T-cell (primary cell): ENCODE measurements at places on chromosomes 5 and 9.

GRCh38 chr9:86764671-86765343 is 182.5 kb downstream of the GAS1 start:
- DNase-seq: no peak

- no peak for DNase-seq
These were observed 594 bp downstream of the ANKRD18A start for GRCh38 chr9:38619556-38620447.

DNA sequence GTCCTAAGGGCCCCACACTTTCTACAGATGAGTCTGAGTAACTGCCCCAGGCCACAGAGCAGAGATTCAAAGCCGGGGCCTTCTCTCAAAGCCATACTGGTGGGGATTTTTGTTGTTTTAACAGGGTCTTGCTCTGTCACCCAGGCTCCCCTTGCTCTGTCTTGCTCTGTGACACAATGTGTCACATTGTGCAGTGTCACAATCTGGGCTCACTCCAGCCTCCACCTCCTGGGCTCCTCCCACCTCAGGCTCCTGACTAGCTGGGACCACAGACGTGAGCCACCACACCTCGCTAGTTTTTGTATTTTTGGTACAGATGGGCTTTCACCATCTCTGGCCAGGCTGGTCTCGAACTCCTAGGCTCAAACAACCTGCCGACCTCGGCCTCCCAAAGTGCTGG is 8.6 kb downstream of the AGPAT2 start:
- no peak for DNase-seq

GRCh38 chr9:33304362-33304761 is 14.0 kb downstream of the NFX1 start:
- no peak for DNase-seq

- DNase-seq: no peak
These were observed 31.8 kb downstream of the DMRT3 start for GRCh38 chr9:1008216-1008615.

- DNase-seq: no peak
These were observed 47.7 kb downstream of the FNIP1 start for GRCh38 chr5:131749138-131749537.

DNA sequence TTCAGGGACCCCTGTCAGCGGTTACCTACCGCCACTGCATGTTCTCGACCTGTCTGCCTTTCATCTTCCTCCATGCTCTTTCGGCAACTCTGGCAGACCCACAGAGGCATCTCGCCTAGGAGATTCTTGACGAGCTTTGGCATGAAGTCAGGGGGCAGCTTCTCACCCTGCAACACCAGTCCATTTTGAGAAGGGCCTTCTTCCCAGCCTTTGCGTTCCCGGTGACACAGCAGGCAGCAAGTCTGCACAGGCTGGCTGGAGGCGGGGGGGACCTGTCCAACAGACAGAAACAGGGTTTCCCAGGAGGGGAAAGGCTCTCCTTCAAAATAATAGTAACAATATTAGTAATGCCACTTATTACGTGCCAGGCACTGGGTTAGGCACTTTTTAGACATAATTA is 15.5 kb downstream of the FAM193B start:
- no peak for DNase-seq

GRCh38 chr5:4022056-4022670 is 426.5 kb downstream of the IRX1 start:
- no peak for DNase-seq

DNA sequence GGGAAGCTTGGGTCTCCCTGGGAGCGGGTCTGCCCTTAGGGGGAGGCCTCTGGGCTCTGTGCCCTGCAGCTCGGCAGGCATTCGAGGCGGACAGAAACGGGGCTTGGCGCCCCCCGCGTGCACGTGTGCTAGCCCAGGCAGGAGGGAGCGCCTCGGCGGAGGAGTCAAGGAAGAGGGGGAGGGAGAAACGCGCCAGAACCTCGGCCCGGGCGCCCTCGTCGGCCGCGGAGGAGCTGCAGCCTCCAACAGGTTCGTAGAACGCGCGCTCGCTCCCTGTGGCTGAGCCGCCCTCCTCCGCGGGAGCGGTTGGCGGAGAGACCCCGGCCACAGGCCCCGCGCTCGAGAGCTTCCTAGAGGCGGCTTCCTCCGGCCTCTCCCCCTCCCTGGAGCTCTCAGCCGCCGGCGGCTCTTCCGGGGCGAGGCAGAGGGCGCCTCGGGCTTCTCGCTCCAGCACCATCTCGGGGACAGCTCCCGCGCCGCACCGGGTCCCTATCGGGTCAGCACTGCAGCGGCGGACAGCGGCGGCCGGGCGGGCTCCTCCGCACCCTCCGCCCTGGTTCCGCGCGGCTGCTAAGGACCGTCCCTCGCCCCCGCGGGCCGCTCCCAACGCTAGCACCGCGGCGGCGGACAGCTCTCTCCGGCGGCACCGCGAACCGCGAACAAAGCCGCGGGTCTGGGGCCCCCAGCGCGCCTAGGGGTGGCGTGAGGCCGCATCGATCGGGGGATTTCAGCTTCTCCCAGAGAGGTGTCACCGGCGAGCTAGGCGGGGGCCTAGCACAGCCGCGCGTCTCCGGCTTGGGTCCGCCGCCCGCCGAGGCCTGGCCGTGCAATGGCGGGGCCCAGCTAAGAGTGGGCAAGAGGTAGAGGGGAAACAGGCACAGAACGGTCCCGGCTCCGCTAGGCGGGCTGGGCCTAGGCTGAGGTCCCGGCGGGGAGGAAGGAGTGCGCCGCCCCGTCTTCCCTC is 74.6 kb upstream of the CPLX2 start:
- DNase-seq: peak; percentile 76

GRCh38 chr9:72649127-72649442 is 127.7 kb downstream of the TMC1 start:
- no peak for DNase-seq

DNA sequence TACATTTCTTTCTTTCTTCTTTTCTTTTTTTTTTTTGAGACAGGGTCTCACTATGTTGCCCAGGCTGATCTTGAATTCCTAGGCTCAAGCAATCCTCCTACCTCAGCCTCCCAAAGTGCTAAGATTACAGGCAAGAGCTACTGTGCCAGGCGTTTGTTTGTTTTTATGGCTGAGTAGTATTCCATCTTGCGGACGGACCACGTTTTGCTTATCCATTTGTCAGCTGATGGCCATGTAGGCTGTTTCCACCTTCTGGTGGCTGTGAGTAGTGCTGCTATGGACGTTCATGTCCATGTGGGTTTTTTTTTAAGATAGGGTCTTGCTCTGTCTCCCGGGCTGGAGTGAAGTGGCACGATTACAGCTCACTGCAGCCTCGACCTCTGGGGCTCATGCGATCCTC is 2.5 kb downstream of the DOK3 start:
- no peak for DNase-seq

GRCh38 chr5:55308254-55308836 is 556 bp downstream of the MTREX start:
- DNase-seq: no peak

DNA sequence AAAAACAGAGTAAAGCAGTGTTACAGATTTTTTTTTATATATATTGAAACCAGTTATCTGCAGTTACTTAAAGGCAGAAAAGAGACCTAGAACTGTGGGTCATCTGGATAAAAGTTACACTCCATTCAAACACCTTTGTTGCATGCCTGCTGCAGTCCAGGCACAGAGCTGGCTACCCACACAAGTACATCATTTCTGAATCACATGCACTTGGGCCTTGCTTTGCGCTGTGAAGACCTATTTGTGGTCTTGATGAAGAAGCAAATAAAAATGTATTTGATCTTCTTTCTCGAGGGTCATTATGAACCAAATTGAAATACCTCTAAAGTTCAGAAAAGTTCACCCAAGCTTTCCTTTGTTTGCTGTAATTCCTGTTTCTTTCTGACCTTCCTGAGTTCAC is 503.0 kb upstream of the ZNF608 start:
- no peak for DNase-seq

DNA sequence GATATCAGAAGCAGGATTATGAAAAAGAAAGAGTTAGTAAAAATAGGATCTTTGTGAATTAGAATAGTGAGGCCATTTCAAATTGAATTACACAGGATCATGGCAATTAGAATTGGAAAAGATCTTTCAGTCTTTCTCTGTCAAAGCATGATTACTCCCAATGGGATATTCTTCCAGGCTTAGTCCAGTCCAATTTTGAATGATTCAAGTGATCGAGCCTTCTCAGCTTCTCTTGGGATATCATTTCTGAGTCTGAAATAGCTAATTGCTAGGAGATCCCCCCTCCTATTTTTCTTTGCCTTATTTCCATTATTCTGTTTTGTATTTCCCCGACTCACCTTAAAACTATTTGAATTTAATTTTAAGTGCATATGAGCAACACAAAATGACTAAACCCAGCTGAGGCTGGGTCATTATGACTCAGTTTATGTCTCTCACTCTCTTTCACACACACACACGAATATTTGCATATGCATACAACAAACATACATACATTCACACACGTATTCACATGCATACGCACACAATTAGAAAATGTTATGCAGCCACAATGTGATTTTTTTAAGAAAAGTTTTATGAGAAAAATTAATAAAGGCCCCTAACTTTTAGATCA is 34.8 kb upstream of the EFNA5 start:
- no peak for DNase-seq

DNA sequence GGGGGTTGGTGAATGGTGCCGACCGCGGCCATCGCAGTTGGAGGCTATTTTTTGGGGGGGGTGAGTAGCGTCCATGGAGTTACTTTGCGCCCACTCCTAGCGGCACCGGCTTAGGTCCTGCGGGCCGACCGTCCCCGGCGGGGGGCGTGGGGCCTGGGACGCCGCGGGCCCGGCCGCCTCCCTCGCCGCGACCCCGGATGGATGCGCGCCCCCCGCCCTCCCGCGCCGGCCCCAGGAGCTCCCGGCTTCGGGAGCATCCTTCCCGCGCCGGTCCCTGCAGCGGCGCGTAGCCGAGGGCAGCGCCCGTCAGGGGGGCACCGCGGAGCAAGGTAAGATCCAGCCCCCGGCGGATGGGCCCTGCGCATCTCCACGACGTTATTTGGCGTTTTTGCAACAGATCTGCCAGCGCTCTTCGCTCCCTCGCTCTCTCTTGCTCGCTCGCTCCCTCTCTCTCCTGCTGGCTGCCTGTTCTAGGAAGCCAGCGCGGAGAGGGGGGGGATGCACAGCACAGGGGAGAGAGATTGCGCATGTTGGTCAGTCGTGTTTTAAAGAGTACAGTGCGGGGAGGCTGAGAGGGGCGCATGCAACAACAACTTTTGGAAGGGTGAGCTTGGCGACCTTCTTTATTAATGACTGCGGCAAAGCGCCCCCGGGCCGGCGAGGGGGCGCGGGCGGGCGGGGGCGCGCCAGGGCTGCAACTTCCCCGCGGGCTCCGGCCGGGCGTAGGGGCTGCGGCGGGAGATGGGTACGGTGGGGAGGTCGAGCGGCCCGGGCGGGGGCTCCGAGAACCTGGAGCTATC is 413 bp downstream of the JADE2 start:
- DNase-seq: peak; percentile 68

GRCh38 chr5:172008111-172008455 is 1.6 kb upstream of the FBXW11 start:
- no peak for DNase-seq

GRCh38 chr5:16844952-16845351 is 91.1 kb downstream of the MYO10 start:
- DNase-seq: no peak

GRCh38 chr9:131282688-131283422 is 6.5 kb upstream of the FAM78A start:
- DNase-seq: no peak

- DNase-seq: no peak
These were observed 327.5 kb downstream of the CHSY3 start for GRCh38 chr5:130231786-130232185.

GRCh38 chr9:88521308-88521707 is 13.7 kb upstream of the NXNL2 start:
- no peak for DNase-seq

- no peak for DNase-seq
These were observed 60.6 kb downstream of the DRD1 start for GRCh38 chr5:175383350-175383749.

- DNase-seq: no peak
These were observed 163.2 kb upstream of the ADAMTS16 start for GRCh38 chr5:4976902-4977301.

DNA sequence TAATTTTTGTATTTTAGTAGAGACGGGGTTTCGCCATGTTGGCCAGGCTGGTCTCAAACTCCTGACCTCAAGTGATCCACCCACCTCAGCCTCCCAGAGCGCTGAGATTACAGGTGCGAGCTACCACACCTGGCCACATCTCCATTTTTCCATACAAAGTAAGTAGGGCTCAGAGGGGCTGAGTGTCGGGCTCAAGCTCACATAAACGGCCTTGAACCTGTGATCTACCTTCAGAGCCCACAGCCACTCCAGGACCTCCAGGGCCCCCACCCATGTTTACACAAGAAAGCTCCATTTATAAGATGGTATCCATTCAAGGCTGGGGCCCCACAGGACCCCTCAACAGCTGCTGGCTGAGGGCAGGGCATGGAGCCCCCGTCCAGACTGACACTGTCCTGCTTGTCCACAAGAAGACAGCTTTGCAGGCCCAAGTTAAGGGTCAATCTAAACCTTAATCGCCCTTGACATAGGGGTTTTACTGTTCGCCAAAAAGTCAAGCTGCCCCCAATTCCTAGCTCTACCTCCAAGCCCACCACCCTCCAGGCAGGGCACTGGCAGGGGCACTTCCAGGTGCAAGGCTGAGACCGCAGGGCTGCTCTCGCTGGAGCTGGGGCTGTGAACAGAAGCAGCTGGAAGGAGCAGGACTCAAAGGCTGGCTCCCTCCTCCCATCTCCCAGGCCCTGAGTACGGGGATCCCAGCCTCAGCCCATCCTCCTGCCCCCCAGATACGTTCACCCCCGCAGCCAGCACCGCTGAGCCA is 18.9 kb downstream of the FAM78A start:
- no peak for DNase-seq

DNA sequence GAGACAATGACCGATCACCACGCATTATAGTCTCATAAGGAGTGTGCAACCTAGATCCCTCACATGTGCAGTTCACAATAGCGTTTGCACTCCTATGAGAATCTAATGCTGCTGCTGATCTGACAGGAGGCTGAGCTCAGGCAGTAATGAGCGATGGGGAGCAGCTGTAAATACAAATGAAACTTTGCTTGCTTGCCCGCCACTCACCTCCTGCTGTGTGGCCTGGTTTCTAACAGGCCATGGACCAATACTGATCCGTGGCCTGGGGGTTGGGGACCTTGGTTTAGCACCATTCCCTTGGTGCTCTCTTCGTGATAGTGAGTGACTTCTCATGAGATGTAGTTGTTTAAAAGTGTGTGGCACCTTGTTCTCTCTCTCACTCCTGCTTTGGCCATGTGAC is 50.2 kb downstream of the PRLR start:
- no peak for DNase-seq

- DNase-seq: no peak
These were observed 47.6 kb downstream of the RGS3 start for GRCh38 chr9:113511047-113511521.

- DNase-seq: no peak
These were observed 75.4 kb downstream of the MARCHF3 start for GRCh38 chr5:126954981-126955380.

- no peak for DNase-seq
These were observed 1.2 kb downstream of the PANK3 start for GRCh38 chr5:168578006-168578405.

DNA sequence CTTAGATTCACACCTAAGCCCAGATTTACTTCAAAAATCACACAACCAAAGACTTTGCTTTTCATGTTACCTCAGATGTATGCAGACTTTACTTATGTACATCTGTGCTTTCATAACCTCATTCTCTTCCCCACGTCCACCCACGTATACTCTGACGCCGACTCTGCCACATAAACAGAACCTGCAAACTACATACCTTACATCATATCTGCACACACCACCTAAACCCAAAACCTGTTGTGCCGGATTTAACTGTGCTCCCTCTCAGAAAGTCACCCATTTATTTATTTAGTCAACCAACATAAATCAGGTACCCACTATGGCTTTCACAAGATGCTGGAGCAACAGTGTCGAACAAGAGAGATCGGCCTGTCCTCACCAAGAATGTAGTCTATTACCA is 1.0 kb upstream of the DPYSL3 start:
- no peak for DNase-seq

- no peak for DNase-seq
These were observed 28.0 kb upstream of the TXN start for GRCh38 chr9:110284211-110284844.
